H54 (cell line): ENCODE measurements at places on chromosomes 1 and 21.

GRCh38 chr1:24126018-24126671 is 14.2 kb upstream of the MYOM3 start:
- DNase-seq, result peak; percentile 26

DNA sequence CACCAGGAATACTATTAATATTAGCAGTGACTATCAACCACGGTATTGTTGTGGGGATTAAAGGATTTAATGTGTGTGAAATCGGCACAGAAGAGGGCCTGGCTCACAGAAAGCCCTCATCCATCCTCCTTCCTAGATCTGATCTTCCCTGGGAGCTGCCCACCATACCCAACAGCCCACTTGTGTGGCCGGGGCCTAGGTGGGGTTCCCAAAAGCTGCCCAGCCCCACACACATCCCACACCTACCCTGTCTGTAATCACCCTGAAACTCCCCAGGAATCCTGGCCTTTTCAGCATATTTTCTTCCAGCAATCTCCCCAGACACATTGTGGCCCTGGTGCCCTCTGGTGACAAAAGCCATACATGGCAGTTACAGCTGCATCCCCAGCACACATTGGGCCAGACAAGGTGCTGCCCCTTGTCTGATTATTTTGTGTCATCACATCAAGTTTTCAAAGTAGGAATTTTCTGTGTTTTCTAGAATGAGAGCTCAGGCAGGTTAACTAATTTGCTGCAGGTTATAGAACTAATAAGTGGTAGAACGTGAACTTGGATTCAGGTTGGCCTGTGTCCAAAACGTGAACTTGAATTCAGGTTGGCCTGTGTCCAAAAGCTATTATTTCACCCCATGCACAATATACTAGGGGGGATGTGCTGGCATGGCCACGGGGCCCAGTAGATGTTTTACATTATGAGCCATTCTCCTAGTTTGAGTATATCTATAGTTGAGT is 5.3 kb upstream of the SLC6A9 start:
- peak; percentile 49 for DNase-seq

DNA sequence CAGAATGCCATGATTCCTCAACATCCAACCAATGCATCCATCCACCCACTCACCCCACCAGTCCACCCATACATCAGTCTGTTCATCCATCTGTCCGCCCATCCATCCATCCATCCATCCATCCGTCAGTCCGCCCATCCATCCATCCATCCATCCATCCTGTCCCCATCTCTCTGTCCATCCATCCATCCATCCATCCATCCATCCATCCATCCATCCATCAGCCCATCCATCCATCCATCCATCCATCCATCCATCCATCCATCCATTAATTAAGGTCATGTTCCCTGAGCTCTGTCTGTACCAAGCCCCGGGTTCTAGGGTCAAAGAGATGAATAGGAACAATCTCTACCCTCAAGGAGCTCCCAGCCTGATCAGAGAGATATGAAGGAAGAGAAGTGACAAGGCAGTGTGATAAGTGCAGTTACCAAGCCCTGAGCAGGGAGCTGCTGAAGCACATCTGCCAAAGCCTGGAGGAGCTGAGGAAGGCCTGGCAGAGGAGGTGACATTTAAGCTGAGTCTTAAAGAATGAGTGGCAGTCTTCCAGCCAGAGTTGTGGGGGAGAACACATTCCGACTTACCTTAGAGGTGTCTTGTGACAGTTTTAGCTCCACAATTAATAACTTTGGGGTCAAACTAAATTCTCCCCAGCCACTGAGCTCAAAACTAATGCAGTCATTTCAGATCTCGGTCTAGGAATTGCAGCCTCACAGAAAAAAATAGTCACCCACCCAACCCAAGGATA is 47.9 kb downstream of the GRIK3 start:
- no peak for DNase-seq

- no peak for DNase-seq
Observed at GRCh38 chr1:2483026-2483425, 6.9 kb downstream of the PLCH2 start.

GRCh38 chr1:5997316-5997715 is 5.1 kb upstream of the NPHP4 start:
- no peak for DNase-seq

DNA sequence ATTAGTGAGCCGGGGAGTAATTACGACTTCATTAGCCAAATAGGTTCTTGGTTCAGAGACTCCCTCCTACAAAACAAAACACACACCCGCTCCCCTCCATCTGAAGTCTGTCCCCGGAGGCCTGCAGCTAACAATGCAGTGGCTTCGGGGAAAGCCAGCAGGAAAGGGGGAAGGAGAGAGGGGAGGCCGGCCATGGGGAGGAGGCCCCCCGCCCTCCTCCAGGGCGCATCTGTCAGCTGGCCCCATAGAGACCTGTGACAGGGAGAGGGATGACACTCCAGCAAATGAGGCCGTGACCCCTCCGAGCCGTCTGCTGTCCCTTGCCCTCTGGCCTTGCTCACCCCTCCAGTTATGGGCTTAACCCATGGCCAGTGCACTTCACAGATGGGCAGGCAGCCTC is 12.1 kb upstream of the CNTN2 start:
- DNase-seq, result no peak

DNA sequence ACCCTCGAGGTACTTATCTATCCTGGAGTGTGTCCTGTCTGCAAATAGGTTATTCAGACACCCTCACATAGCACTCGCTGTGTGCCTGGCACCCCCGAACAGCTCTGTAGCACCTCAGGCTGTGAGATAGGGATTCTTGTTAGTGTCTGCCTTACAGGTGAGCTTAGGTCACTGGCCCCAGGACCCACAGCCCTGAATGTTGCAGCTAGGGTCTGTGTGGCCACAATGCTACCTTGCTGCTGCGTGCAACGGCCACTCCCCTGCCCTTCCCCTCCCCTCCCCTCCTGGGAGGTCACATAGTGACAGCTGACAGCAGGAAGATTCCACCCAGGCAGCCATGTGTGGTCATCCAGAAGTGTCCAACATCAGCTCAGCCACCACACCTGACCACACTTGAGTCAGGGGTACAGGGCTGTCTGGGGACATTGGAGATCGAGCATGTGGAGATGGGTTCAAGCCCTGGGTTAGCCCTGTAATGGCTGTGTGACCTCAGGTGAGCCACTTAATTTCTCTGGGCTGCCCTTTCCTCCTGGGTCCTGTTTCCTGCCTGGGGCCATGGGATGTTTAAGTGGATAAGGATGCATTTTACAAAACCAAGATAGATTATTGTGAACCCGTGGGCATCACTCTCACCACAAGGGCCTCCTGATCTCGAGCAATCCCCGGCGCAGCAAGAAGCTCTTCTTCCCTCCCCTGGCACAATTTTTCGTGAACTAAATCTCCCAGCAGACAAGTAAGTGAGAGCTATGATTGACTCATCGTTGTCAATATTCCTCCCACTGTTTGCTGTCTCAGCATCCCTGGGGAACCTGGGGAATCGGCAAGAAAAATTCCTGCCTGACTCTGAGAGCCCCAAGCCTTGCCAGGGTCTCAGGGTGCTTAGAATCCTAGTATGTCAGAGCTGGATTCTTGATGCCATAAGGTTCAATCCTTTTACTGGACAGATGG is 208.7 kb downstream of the PTPRU start:
- no peak for DNase-seq

DNA sequence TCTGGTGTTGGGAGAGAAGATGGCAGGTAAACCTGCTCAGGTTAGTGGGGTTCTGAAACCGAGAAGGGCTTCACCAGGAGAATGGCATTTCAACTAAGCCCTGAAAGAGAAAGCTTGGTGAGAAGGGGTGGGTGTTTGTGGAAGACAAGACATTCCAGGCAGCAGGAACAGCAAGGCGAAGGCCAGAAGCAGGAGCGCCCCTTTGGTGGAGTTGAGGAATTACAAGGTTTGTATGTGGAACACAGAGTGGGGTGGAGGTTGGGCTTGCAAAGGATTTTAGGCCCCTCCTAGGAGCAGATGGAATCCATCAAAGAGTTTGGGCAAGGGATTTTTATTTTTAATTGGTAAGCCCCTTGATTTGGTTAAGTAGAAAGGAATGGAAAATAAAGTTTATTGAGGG is 24.8 kb upstream of the ELOA start:
- DNase-seq, result peak; percentile 27

GRCh38 chr1:168811176-168811575 is 82.2 kb upstream of the DPT start:
- DNase-seq, result no peak

GRCh38 chr1:28208818-28209441 is 23.9 kb downstream of the DNAJC8 start:
- DNase-seq, result no peak

DNA sequence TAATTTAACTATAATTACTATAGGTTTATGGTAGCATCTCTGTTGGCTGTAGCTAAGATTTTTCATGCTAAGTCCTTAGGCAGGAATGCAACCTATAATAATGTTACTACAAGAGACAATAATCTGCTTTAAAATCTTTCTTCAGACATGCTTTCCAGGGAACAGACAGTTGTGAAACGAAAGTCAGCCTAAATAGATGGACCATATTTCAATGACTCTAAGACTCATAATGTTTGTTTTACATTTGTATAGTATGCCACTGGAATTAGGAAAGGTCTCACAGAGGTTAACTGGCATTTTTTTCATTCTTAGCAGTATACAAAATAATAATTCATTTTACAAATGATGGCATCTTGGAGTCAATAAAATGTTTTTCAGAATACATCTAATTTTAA is 8.1 kb downstream of the RERE start:
- no peak for DNase-seq

DNA sequence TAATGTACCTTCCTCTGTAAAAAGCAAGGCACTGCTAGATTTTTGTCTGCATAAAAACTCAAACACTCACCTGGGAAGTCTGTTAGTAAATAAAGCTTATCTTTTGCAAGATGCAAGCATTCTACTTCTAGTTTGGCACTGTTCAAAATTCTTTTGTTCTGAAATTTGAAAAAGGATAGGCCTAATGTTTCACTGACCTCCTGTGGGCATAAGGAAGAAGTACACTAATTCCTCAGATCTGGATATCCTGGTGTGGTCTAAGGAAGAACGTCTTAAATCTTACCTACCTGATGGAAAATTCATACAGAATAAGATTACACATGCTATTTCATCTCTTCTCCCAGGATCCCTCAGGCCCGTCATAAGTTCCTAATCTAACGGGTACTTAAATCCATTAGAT is 93.5 kb upstream of the CAMK1G start:
- DNase-seq, result no peak

DNA sequence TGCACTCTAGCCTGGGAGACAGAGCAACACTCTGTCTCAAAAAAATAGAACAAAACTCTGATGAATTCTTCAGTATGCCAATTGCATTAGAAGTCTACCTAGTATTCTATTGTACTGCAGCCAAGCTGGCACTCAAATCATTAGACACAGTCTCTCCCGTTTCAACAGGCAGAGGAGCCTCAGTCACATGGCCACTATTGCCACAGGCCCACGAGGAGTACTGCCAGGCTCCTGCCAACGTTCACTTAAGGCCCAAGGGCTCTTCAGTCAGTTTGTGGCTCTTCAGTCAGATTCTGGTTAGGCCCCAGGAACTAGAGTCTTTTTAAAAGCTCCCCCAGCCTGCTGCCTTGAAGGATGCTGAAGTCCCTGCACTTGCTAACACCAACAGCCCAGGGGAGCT is 73.4 kb downstream of the SH3BGR start:
- DNase-seq, result no peak
